Stimulated activated CD4-positive, alpha-beta T cell treated with anti-CD3 and anti-CD28 coated beads, Interleukin-15, amount 100 ng/mL, for 48 hours (primary cell): ENCODE measurements at places on chromosomes 1 and 21.

GRCh38 chr1:204134103-204134502 lies 17.7 kb downstream of the ETNK2 start:
- no peak for DNase-seq

DNA sequence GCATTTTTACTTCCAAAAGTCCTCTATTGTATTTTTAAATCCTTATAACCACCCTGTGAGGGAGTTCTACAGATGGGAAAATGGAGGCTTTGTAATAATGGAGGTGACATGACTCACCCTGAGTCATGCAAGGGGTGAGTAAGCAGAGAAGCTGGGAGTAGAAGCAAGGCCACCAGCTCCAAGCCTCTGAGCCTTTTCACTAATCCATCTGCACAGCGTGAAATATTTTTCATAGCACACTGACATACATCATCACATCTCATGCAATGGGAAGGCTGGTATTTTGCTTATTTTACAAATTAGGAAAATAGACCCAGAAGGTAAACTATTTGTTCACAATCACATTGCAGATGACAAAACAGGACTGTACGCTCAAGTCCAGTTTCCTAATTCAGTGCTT lies 96.9 kb downstream of the KCNH1 start:
- no peak for DNase-seq

DNA sequence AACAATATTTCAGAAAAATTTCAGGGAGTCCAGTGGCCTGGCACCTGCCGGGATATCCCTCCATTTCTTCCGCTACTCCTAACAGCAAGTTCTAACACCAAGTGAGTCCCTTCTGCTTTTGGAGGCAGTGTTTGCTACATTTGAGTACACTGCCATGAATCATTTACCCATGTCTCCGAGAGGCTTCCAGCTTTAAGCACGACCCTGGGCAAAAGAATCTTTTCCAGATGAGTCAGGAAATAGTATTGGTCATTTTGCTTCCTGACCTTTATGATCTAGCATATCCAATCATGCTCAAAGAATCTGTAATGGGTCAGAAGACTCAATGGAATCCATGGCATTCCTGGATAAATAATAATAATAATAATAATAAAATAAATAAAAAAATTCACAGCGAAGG lies 60.7 kb upstream of the FMN2 start:
- DNase-seq = no peak

- no peak for DNase-seq
Measured at GRCh38 chr1:207894704-207895103, 16.2 kb downstream of the CD34 start.

DNA sequence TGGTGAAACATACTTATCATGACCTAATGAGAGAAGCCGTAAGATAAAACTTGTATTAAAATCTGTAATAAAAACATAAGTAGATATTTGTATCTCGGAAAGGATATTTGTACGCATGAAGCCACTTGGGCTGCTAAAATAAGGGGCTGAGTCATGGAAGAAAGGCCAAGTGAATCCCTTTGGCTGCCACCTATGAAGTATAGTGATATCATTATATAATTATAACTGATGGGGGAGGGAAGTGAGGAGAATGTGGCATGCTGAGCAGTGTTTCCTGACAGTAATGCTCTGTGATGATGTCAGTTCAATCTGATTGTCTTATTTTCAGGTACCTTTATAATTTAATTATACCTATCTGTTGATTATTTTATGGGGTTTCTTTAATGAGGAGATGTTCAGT lies 13.6 kb downstream of the RWDD3 start:
- no peak for DNase-seq

DNA sequence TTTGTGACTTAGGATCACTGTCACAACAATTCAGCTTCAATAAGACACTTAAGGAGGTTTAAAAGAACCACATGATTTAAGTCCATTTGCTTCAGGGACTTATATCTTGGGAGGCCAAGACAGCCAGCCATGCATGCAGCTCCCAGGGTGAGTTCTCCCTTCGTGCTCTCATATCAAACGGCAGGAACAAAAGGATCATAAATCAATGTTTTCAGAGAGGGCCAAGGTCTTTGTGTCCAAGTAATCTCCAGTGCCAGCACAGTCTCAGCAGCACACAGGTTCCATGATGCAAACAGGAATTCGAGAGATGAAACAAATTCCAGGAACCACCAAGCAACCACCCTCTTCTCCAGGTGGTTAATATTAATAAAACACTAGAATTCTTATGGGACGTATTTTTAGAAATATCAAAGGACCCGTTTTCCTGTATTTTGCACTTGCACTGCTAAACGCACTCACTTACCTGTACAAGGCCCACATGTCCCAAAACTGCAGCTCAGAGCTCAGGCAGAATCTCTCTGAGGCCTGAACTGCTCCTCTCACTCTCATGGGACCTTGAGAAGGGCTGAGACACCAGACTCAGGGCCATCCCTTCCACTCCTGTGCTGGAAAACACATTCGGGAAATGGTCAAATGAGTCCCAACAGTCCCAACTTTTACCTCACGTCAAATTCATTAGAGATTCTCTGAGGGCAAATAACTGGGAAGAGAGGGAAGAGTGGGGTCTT lies 100.0 kb upstream of the RAB4A start:
- DNase-seq = no peak

GRCh38 chr1:101260556-101261350 lies 23.9 kb downstream of the S1PR1 start:
- DNase-seq = no peak
